ENCODE measurements at places on chromosomes 11 and 22. TPM values are rescaled to one million over a fixed set of nuclear protein-coding genes. Genes with fewer than 3 reads are reported as not detected.

GRCh38 chr11:17883057-17883456 lies 129.8 kb downstream of the SERGEF start:
- no peak for ATAC-seq

DNA sequence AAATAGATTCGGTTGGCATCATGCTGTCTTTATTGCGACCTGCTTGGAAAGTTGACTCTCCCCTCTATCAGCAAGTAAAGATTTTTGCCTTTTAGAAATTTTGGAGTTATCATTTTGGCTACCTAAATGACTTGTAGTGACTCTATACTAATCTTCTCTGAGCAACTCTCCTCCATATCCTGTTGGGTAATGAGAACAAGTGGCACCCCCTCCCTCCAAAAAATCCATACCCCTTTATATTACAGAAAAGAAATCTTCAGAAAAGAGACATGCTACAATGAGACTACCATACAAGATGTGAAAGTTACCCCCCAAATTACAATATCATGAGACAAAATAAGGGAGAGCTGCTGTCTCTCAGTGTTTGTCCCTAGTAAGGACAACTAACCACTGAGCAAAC lies 1.2 kb downstream of the JAML start:
- ATAC-seq = peak; percentile 15

GRCh38 chr11:66126064-66126463 lies 56.0 kb downstream of the PACS1 start:
- peak; percentile 82 for ATAC-seq

DNA sequence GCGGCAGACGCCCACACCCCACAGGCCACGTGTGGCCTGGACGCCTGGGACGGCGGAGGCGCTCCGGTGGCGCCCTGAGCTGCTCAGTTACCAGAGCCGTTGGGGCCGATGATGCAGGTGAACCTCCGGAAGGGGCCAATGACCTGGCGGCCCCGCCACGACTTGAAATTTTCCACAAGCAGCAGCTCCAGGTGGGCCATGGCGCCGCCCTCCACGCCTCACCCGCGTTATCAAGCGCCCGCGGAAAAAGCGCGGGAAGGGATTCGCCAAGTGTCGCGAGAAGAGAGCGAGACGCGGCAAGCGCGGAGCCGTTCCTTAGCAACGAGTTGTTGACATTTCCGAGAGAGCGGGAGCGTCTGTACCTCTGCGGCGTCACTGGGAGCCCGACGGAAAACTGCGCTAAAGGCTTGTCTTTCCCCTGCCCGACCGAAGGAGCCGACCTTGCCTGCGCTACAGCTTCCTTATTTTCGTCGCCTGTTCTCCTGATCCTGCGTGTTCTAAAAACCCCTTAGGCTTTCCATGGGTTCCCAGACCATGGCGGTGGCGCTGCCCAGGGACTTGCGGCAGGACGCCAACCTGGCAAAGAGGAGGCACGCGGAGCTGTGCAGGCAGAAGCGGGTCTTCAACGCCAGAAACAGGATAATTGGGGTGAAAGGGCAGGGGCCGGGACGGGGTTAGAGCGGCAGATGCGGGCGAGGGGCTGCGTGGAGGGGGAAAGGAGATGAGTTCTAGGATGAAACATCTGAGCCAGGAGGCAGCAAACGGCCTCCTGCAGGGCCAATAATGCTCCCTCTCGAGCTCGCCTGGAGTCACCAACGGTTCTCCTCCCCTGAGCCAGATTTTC lies at the start of the genes RIBC2 and SMC1B:
TSS of gene RIBC2 (plus strand) at position 326 of the 844 bp plus-strand sequence. CDS start at position 520, 194 bp downstream.
TSS of gene SMC1B (minus strand) at position 232 of the 844 bp plus-strand sequence. CDS start at position 200, 32 bp downstream.
- ATAC-seq = peak; percentile 97

DNA sequence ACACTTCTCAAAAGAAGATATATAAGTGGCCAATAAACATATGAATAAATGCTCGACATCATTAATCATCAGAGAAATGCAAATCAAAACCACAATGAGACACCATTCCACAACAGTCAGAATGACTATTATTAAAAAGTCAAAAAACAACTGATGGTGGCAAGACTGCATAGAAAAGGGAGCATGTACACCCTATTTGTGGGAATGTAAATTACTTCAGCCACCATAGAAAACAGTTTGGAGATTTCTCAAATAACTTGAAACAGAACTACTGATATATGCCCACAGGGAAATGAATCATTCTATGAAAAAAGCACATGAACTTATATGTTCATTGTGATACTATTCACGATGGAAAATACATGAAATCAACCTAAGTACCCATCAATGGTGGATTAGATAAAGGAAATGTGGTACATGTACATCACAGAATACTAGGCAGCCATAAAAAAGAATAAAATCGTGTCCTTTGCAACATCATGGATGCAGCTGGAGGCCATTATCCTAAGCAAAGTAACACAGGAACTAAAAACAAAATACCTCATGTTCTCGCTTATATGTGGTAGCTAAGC lies 42.4 kb downstream of the GLYATL2 start:
- peak; percentile 75 for ATAC-seq

DNA sequence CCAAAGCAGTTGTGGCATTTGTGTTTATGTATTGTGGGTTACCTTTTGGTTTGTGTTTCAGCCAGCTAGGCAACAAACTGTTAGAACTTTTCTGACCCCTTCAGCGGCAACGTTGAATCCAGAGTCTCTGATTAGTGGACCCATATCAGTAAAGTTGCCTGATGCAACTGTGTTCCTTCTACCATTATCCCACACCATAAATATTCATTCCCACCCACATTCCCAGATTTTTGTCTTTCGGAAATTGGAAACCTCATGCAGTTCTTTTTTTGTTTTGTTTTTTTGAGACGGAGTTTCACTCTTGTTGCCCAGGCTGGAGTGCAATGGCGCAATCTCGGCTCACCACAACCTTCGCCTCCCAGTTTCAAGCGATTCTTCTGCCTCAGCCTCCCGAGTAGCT lies 30.7 kb upstream of the RBX1 start:
- ATAC-seq = no peak

GRCh38 chr22:25637032-25637431 lies 72.6 kb downstream of the GRK3 start:
- ATAC-seq = no peak

- ATAC-seq = peak; percentile 25
Measured at GRCh38 chr11:17014321-17014832, at the start of gene PLEKHA7. Gene PLEKHA7, minus strand, starts transcription at chr11:17014414. Its CDS starts 13 bp downstream, at chr11:17014401.

DNA sequence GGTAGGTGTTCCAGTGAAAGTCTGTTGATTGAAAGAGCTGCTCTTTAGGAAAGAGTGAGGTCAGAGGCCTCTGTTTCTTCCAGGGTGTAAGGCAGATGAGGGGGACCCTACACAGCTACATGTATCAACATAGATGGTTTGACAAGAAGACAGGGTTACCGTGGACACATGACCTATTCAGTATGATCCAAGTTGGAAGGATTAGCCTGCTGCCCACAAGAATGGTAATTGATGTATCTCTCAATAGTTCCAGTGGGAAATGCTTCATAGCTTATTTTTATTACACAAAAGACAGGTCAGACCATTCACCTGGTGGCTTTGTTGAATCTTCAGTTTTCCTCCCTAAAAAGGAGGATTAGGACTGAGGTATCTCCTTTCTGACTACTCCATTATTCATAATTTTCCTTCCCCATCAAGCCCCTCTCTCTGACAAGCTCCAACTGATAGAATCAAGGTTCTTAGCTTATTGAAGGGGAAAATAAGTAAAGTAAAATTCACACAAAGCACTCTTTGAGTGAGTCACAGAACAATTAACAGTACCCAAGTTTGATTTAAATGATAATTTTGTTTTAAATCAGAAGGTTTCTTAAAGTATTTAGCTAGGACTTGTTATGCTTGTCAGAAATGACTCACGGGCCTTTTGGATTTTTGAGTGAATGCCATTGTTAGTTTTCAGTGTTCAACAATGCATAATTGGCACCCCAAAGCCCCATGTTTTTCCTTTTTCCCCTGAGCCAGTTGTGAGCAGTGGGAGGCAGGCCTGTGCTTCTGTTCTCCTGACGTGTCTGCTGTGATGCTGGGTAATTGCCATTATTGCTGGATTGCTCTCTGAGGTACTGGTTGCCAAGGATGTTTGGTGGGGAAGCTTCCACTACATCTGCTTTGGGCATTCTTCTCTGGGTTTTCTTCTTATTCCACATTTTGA lies 373.2 kb downstream of the DDX10 start:
- ATAC-seq = no peak

- ATAC-seq = no peak
Measured at GRCh38 chr11:1783725-1784529, 20.2 kb upstream of the CTSD start.

SLC6A5 gene
- total RNA-seq = not detected

MYOD1 gene
- not detected for total RNA-seq

SAA1 gene
- not detected for total RNA-seq

CARD18 gene
- total RNA-seq = not detected

Data from activated T-helper 17 cell treated with anti-CD3 and anti-CD28 coated beads, Interleukin-2, amount 50 U/mL, for 72 hours (primary cell).